ENCODE measurements at places on chromosomes 4 and X.

DNA sequence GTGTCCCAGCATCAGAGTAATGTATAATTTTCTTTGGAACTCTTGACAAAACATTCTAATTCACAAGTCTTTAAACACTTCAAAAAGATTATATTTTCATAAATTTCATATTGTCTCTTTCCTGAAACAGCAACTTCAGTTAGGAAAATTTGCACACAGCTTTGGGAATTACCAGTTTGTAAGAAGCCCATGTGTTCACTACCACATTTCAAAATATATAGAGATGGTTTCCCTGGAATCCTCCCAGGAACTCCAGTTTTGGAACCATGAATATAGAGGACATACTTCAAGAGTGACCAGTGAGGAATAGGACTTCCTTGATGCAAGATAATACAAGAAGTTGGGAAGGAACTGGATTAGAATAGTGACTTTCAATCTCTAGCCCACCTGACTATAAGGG is 28.7 kb upstream of the HPGDS start:
- DNase-seq: no peak

- DNase-seq: no peak
These were observed 455.7 kb downstream of the GABRG1 start for GRCh38 chr4:45668128-45668527.

GRCh38 chrX:30568136-30568535 is 9.4 kb downstream of the TASL start:
- no peak for DNase-seq

DNA sequence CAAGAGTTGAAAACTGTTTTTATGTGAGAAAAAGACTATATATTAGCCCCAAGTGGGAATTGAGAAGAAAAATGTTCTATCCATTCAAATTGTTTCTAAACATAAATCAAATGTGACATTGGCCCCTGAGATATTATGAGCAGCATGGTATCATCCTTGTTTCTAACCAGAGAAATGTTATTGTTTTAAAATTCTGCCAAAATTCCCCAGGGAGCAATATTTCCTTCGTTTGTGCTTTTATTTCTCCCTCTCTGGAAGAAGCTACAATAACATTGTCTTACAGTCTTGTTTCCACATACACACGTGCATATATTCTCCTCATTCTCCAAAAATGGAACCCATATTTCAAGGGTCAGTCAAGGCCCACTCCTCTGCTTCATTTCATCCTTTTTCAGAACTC is 46.7 kb downstream of the MAGEB17 start:
- no peak for DNase-seq

GRCh38 chr4:17134100-17134499 is 235.7 kb upstream of the LDB2 start:
- no peak for DNase-seq

DNA sequence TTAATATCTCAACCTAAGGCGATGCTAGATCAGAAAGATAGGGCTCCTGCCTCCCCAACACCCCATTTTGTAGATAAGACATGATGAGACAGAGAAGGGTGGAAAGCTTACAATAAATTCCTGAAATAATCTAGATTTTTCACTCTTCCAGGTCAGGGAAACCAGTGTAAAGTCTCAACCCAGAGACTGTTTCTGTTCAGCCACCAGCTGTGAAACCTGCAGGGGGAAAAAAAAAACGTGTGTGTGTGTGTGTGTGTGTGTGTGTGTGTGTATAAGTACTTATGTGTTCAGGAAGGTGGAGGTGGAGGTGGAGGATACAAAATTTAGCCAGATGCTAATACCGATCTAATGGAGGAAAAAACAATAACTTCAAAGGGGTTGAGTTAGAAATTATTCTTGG is 773 bp upstream of the ITM2A start:
- no peak for DNase-seq

DNA sequence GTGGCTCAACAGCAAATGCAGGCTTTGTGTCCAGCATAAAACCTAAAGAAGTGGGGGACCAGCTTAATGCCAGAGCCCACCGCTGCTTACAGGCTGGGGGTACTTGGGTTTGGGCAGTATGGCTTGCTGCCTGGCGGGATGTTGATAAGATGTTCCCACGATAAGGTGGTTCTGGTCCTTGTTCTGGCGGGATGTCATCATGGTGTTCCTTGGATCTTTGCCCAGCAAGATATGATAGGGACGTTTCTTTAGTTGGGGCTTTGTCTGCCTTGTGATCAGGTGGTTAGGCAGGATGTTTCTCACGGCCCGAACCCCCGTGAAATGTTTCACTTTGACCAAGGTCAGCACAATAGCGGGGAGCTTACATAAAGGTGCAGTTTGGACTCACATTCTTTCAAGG is 35.3 kb downstream of the PNPLA4 start:
- no peak for DNase-seq

DNA sequence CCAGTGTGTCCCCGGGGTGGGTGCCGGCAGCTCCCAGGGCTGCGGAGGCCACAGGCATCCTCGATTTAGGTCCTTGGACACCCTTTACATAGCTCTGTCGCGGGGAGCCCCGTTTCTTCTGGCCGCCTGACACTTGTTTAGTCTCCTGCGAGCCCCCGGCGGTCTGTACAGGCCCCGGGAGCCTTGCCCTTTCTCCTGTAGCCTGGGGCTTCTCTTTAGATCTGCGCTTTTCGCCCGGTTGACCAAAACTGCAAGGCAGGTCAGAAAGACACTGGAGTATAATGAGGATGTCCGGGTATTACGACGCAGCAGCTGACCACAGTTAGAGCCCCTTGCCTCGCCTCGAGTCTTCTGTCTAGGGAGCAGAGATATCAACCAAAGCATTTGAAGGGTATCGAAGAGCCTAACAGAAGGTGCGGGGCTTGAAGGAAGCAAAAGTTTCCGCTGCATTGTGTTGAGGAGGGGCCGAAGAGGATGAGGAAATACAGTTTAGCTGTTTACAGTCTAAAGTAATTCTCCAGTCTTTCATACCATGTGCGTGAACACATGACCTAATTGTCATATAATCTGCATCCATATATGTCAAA is 479 bp downstream of the BRCC3 start:
- DNase-seq: no peak

All from ACHN (cell line).